ENCODE measurements at places on chromosomes 5 and 9.

GRCh38 chr9:89598926-89599325 lies 5.9 kb upstream of the GADD45G start:
- DNase-seq: no peak

- DNase-seq: no peak
Observed at GRCh38 chr9:72614067-72614466, 92.7 kb downstream of the TMC1 start.

GRCh38 chr5:154878642-154879335 lies 20.4 kb downstream of the CNOT8 start:
- DNase-seq: no peak

DNA sequence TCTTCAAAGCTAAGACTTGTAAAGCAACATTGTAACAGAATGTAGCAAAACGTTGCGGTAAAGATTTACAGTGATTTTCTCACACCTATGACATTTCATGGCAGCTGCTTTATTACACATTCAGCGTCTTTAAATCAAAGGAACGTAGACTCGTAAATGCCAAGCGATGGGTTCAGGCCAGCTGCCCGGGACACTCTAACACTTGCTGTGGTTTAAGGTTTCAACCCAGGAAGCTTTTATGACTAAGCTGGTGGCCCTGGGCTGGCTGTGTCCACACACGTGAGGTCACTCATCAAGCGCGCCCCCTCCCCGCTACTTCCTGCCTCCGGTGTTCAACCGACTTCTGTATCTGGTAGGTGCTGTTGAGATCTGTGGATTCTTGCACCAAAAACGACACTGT lies 2.5 kb downstream of the SLC6A18 start:
- DNase-seq: no peak

DNA sequence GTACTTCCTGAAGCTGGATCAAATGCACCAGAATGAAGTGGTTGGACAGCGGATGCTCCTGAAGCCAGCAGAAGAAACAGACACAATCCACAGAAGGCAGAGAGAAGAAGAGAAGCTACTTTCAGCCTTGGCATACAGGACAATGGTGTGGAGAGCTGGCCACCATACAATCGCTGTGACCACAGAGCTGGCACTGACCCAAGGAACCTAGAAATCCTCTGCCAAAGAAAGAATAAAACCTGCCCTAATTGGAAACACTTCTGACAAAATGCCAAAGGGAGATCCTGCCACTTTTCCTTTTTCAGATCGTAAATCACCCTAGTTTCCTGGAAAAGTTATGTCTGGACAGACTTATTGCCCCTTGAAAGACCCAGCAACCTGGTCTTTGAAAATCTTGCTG lies 77.8 kb downstream of the BAAT start:
- DNase-seq: no peak

DNA sequence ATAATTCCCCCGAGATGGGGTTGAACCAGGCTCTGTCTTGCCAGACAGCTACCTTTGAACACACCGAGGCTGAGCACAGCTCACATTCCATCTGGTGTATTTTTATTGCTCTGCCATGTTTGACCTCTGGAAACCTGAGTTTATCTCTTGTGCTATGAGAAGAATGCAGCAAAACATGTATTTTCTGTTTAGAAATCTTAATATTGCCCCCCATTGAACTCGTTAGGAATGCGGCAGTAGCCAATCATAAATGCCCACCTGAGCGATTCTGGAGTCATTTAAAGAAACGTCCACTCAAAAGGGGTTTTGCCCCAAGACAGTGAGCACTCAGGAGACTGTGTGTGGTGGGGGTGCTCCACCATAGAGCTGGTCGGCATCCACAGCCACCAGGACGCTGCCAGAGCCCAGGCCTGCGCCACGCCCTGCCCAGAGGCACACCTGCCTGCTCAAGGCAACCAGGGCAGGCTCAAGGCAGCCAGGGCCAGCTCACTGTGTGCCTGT lies 26.9 kb downstream of the FGD3 start:
- DNase-seq: no peak

- DNase-seq: no peak
Observed at GRCh38 chr5:68304421-68305052, 89.0 kb downstream of the PIK3R1 start.

DNA sequence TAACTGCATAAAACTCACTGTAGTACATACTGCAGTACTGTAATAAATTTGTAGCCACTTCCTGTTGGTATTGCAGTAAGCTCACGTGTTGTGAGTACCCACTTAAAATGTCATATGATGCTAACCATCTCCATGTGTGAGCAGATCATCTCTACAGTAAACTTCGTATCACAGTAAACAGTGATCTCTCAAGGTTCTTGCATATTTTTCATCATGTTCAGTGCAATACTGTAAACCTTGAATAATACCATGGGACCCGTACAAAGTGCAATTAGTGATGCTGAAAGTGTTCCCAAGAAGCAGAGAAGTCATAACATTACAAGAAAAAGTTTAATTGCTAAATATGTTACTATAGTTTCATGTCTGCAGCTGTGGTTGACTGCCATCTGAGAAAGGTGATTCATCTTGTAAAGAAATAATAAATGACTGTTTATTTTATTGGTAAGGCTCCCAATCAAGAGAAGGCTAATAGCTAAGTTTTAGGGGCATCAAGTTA lies 253.8 kb upstream of the POU5F2 start:
- DNase-seq: peak; percentile 47

- DNase-seq: no peak
Observed at GRCh38 chr9:70656281-70656680, 241.8 kb upstream of the KLF9 start.

Measured in suppressor macrophage (primary cell).